Activated naive CD4-positive, alpha-beta T cell treated with anti-CD3 and anti-CD28 coated beads for 36 hours (primary cell): ENCODE measurements at places on chromosomes 3 and 15.
A peak's percentile ranks its signal among the peaks of the same experiment; 100 is the strongest.

- no peak for DNase-seq
Observed at GRCh38 chr3:36461597-36461996, 81.3 kb downstream of the STAC start.

DNA sequence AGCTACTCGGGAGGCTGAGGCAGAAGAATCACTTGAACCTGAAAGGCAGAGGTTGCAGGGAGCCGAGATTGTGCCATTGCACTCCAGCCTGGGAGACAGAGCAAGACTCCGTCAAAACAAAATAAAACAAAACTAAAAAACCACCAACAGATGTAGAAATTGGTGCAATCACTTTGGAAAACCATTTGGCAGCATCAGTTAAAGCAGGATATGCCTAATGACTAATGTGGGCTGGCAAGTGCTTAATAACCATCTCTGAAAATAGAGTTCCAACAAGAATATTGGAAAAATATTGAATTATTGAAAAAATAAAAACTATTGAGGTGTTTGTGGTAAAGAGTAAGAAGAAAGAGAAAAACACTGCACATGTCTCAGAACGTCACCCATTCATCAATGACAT is 16.1 kb upstream of the RTP3 start:
- no peak for DNase-seq

DNA sequence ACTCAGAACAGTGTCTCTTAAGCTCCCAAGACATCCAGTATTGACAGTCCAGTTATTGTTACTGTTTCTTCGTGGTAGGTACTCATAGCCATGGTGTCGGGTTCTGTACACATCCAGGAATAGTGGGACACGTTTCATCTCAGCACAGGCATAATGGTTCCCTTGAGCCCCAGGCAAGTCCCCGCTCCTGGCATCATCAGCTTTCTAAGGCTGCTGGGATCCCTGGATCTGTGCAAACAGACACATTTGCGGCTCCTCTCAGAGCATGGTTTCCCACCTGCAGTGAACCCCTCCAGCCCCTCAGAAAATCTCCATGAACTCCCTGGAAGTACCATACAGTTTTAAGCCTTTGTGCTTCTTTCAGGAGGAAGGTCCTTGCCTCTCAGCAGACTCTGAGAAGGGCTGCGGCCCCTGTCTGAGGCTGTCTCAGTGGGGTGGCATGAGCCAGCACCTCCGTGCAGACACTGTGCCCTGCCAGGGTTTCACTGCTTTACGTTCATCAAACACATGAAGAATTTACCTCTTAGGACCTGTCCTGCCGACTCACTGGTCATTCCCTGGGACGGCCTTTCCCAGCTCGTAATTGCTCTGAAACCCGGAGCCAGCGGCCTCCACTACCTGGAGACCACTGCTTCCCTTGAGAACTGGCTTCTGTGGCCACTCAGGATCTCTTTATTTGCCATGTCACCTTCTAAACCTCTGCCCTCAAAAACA is 124.9 kb downstream of the LRRK1 start:
- DNase-seq = no peak

- no peak for DNase-seq
Observed at GRCh38 chr3:31361371-31362273, 171.1 kb upstream of the STT3B start.

GRCh38 chr15:67758619-67759300 is 66.5 kb upstream of the SKOR1 start:
- DNase-seq = no peak

- no peak for DNase-seq
Observed at GRCh38 chr3:97839944-97840343, 18.1 kb downstream of the CRYBG3 start.

DNA sequence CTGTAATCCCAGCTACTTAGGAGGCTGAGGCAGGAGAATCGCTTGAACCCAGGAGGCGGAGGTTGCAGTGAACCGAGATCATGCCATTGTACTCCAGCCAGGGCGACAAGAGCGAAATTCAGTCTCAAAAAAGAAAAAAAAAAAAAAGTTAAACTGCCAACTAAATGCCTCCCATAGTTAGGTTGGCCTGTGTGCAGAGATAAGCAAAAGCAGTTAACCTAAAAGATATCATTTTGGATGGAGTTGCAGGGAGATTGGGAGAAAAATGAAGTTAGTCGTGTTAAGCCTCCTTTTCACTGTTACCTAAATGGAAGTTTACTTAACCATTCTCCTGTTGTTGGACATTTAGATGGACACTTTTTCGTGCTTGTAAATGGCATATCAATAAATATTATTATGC is 11.4 kb upstream of the FETUB start:
- no peak for DNase-seq

DNA sequence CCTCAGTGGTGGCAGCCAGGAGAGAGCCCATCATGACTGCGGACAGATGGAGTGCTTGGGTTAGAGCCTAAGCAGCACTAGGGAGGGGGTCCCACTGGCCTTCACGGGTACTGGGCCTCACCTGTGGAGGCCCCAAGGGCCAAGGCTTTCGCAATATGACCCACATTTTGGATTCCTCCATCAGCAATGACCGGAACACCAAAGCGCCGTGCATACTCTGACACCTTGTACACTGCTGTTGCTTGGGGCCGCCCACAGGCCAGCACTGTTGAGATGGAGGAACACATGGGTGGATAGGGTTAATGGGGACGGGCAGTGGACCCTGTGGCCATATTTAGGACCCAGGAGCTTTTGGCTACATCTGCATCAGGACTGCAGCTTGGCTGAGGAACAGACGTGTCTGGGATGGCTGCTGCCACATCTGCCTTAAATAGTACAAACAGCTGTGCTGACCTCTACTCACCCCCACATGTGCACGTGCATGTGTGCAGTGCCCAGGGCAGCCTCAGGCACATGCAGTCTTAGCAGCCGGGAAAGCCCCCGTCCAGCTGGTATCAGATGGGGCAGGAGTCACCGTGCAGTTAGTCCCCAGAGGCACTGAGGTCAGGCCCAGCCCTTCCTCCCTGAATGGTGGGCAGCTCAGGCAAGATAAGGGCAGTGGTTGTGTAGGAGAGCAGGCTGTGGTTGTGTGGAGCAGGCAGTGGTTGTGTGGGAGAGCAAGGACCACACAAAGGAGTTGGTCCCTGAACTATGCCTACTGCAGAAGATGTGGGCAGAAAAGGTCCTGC is 3.3 kb downstream of the NDUFAF3 start:
- no peak for DNase-seq

DNA sequence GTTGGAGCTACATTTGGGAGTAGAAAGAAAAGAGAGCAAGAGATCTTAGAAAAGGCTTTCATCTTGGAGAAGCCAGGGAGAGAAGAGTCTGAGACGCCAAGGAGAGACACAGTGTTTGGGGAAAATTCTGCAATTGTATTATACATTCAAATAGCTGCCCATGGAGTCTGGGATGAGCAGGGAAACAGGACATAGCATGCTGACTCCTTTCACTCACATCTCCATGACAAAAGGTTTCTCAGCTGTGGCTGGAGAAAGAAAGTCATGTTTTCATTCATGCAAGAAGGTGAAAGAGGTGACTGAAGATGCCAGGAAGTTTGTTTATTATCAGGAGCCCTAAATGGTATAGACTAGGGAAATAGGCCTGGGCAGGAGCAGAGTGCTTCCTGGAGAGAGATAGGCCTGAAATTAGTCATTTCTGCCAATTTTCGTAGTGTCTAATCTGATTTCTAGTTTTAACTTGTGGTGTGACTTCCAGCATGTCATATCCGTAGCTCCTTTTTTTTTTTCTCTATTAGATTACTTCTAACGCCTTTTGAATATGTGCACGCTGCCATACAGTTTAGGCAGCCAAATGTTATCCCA is 34.1 kb downstream of the ACP3 start:
- no peak for DNase-seq

DNA sequence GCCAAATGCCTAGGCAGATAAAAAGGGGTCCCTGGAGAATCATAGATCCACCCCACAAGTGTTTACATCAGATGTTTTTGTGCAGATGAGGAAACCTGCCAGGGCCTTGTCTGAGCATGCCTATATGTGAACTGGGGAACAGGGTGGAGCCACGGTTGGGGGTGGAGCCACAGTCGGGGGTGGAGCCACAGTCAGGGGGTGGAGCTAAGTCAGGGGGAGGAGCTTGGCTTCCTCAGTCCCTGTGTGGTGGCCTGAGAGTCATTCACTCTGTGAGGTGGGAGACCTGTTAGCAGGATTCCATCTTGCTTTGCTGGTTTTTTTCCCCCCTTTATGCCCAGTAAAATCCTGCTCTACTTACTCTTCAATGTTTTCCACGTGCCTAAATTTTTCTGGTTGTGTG is 57.8 kb upstream of the TGFBR2 start:
- DNase-seq = peak; percentile 44

DNA sequence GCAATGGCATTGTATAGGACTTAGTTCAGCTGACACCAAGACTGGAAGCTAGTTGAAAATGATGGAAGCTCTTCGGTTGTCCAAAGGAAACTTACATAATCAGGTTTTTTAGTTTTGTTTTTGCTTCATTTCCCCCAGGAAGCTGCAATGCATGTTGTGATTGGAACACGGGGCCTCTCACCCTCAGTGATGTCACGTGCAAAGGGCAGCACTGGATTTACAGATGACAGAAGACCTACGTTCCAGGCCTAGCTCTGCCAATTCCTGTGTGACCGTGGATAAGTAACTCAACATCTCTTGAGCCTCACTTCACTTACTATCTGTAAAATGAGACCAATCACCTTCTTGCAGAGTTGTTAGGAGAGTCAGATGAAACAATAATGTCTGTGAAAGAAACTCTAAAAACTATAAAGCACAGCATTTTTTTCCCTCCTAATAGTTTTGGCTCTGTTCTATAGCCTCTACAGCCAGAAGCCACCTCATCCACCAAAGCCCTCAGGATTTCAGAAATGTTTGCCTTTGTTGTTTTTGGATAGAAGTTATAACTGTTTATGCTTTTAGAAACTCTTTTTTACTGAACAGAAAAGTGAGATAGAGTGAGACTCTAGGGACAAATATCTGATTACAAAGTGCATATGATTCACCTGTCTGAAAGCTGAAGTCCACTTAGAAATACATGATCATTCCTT is 4.6 kb downstream of the RBSN start:
- DNase-seq = no peak

GRCh38 chr3:151305060-151305774 is 11.4 kb downstream of the GPR87 start:
- peak; percentile 37 for DNase-seq

- no peak for DNase-seq
Observed at GRCh38 chr3:126850370-126851085, 132.4 kb upstream of the PLXNA1 start.

GRCh38 chr3:7787871-7788828 is 713.5 kb upstream of the LMCD1 start:
- DNase-seq = no peak

- DNase-seq = no peak
Observed at GRCh38 chr3:9102240-9102981, 139.1 kb upstream of the RAD18 start.

DNA sequence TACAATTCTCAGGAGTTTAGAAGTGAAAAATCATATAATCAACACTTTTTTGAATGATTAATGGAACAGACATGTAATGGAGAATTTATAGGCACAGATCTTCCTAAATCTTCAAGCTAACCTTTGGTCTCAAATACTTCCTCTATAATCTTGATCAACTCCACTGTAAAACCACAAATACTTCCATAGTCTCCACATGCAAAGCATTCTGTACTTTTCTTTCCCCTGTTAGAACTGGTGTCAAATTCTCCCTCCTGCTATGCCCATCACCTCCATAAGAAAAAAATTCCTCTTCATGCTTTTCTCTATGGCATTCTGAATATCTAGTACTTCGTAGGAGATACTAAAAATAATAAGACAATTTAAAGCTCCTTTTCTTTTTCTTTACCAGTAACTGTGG is 214.3 kb downstream of the ADAMTS9 start:
- no peak for DNase-seq

DNA sequence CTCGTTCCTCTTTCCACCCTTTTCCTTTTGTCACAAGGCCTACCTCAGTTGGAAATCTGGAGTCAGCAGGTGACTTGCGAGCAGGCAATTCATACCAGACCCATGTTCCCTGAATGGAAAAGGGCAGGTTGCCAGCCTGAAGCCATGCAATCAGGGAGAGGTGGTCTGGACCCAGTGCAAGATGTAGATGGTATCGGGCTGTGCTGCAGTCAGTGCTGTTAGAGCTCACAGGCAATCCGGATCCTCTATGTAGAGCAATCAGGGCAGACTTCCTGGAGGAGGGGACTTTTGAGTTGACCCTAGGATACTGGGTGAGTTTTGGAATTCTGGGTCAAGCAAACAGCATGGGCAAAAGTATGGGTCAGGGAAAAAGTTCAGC is 18.9 kb downstream of the LOXL1 start:
- no peak for DNase-seq

- no peak for DNase-seq
Observed at GRCh38 chr15:78322243-78322642, 17.9 kb upstream of the CRABP1 start.

- no peak for DNase-seq
Observed at GRCh38 chr3:113898892-113899291, 48.9 kb upstream of the ZDHHC23 start.

GRCh38 chr3:89275001-89275400 is 167.6 kb downstream of the EPHA3 start:
- DNase-seq = no peak

DNA sequence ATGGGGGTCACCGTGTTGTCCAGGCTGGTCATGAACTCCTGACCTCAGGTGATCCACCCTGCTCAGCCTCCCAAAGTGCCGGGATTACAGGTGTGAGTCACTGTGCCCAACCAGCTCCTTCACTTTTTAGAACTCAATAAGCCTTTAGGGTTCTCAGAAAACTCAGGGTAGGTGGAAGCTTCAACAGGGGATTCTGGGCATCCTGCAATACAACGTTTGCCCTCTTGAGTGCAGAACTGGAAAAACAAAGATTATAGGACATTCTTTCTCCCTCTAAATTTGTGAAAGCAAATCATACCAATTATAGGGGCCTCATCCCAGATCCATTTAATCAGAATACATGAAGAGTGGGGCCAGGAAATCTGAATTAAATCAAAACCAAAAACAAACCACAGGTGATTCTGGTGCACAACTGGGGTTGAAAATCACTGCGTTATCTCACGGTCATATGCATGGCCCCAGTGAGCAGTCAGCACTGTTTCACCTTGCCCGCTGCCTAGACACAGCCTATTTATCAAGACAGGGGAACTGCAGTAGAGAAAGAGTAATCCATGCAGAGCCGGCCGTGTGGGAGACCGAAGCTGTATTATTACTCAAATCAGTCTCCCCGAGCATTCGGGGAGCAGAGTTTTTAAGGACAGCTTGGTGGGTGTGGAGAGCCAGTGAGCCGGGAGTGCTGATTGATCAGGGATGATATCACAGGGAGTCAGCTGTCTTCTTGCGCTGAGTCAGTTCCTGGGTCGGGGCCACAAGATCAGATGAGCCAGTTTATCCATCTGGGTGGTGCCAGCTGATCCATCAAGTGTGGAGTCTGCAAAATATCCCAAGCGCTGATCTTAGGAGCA is 58.4 kb downstream of the TMEM44 start:
- DNase-seq = no peak

- DNase-seq = no peak
Observed at GRCh38 chr3:86895202-86895601, 95.7 kb downstream of the VGLL3 start.

GRCh38 chr15:63970621-63971426 is 75.5 kb downstream of the DAPK2 start:
- peak; percentile 42 for DNase-seq

DNA sequence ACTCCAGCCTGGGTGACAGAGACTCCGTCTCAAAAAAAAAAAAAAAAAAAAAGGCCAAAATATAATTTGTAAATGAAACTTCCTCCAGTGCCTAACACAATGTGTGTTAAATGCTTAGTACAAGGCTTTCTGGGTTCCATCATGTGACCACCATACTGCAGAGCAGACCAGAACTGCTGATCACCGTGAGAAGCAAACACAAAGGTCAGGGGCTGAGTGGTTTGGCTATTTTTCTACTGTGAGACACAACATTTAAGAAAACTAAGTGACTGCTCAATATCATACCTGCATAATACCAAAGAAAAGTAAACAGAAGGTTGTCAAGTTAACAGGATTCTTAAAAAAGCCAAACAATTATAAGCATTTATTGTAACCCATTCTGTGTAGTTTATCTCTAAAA is 13.2 kb downstream of the ABCC5 start:
- DNase-seq = no peak
